SJSA1 (cell line): ENCODE measurements at places on chromosomes 16 and 17.

GRCh38 chr17:78348055-78348770 lies 11.7 kb downstream of the SOCS3 start:
- DNase-seq: no peak

DNA sequence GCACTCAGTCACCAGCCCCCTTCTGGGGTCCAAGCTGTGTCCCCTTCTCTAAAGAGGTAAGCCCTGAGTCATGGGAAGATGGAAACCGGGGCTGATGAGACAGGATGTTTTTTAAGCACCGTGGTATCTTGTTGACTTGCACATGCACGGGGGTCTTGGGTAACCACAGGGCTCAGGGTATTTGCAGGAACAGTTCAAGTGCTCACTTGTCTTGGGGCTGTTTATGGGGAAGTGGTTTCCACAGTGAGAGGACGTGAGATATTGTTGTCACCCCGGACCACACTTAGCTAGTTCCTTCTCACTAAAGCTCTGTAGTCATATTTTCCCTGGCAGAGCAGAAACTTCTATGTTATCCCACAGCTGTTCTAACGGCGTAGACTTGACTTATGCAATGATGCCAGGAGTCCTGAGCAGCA lies 7.7 kb downstream of the CCL3L1 start:
- peak; percentile 42 for DNase-seq

DNA sequence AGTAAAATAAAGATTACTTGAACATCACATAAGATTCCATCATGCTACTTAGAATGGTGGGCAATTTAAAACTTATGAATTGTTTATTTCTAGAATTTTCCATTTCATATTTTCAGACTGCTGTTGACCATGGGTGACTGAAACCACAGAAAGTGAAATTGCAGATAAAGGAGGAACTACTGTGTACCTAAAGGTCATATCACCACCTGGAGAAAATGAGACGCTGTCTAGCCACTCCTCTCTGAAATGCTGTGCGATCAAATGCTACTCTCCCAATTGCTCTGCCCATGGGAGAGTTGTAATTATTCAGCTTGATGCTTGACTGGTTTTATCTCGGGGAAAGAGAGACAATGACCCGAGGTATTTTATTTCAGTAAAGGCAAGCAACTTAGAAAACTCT lies 128.9 kb upstream of the ERCC4 start:
- no peak for DNase-seq

DNA sequence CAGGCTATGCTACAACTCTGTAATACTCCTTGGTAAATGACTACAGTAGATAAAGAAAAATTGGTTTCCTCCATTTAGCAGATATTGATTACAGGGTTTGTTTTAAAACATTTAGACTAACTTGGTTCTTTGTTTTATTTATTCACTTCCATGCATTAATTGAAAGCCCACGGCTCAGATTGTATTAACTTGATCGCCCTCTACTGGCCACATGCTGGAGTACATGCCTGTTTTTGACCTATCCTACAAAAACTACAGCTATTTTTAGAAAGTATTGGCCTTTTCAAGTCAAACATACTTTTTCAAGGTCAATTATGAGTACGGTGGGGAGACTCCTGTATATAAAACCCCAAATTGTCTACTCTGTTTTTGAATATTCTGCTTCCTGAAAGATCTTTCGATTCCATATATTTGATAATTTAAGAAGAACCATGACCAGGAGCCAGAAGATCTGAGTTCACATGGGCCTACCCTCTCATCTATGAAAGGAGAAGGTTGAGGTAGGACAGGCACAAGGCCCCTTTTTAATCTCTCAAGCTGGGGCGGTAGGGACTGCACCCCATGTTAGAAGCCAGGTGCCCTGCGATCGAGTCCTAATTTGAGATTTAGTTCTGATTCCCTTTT lies 51.8 kb downstream of the CA10 start:
- peak; percentile 52 for DNase-seq

DNA sequence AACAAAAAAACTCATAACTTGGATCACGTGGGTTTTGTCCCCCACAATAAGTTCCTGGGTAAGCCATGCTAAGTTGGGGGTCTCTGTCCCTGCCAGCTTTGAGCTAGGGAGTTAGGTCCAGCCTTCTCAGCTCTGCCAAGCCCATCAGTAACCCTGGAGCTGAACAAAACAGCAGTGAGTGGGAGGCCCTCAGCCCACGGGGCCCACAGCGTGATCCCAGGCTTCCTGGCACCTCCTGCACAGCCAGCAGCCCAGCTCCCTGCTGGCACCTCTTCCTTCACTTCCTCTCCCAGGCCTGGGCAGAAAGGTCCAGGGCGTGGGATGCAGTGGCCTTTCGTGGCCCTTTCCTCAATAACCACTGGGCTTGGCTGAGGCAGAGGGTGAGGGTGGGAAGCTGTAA lies 35.5 kb upstream of the CDC42EP4 start:
- no peak for DNase-seq

DNA sequence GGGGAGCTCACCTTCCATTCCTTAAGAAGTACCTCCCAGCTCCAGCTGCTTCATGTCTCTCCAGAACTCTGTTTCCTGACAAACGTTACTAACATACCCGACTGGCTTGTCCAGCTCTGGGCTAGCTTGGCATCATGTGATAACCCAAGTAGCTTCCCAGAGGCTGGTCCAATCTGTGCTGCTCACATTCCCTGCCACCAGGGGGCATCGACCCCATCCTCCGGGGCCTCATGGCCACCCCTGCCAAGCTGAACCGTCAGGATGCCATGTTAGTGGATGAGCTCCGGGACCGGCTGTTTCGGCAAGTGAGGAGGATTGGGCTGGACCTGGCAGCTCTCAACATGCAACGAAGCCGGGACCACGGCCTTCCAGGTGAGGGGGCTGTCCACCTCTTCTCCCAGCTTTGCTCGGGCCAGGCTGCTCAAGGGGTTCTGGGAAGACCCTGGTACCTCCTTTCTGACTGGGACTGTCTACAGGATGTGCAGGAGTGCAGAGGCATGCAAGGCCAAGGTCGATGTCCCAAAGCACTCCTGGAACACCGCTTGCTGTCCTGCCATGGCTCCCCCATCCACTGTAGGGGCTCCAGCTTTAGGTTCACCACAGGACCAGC lies 7.6 kb downstream of the EPX start:
- DNase-seq: peak; percentile 81

- DNase-seq: no peak
Measured at GRCh38 chr16:1364510-1364909, 12.8 kb downstream of the GNPTG start.
